Cerebellar nuclear complex (tissue), 1 donor: ENCODE measurements at places on chromosomes 5 and 9.

DNA sequence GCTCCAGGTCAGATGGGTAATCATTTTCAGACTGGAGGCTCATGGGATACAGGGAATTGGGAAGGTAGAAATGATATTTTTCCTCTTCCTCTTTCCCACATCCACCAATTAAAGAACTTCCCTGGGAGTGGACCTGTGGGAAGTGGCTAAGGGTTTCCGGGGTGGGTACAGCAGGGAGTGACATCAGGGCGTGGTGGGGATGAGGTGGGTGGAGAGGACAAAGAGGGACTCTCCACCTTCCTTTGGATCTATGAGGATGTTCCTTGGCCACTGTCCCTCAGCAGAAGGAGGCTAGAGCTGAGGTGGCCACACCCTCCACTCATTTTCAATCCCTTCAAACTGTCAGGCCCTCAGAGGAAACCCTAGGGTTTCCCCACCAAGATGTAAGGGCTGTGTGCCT is 54.7 kb downstream of the IRF1 start:
- DNase-seq, result no peak

DNA sequence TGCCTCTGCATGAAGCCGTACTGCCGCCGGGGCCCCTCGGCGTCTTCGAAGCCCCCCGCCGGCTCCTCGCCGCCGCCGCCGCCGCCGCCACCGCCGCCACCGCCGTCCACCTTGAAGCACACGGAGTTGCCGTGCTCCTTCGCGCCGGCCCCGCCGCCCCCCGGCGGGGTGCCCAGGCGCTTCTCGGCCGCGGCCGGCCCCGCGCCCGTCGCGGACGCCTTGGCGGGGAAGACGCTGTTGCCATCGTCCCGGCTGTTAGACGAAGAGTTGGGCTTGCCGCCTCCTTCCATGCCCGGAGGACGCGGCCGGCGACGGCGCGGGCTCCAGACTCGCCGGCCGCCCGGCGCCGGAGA is 400 bp downstream of the HCN1 start:
- no peak for DNase-seq

DNA sequence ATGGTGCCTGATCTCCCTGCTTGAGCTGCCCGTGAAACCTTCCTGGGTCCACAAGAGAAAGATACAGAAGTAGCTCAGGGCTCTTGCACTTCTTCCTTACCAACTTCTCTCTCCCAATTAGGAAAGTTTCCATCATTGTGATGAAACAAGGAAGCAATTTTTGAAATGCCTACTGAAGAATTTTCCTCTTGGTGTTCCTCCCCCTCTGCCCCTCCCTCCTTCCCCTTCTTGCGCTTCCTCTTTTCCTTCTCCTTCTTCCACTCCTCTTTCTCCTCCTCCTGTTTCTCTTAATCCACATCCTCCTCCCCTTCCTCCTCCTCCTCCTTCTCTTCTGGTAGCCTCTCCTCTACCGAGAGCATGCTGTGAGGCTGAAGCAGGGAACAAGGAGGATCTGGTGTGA is 36.3 kb upstream of the OTULINL start:
- DNase-seq, result no peak

- DNase-seq, result peak; percentile 50
These were observed 714 bp upstream of the ZNF608 start for GRCh38 chr5:124746916-124747790.

GRCh38 chr5:172311605-172312004 is 28.0 kb upstream of the UBTD2 start:
- no peak for DNase-seq

GRCh38 chr5:8719796-8720195 is 826.1 kb downstream of the SEMA5A start:
- no peak for DNase-seq

- DNase-seq, result no peak
These were observed 6.1 kb downstream of the IL13 start for GRCh38 chr5:132663771-132664695.

GRCh38 chr9:108525186-108525585 is 330.6 kb downstream of the ACTL7B start:
- no peak for DNase-seq

GRCh38 chr9:88979021-88979420 is 12.2 kb upstream of the S1PR3 start:
- DNase-seq, result no peak

GRCh38 chr5:38556599-38557307 is at the start of gene LIFR:
LIFR (minus strand) TSS chr5:38556646; CDS start chr5:38530647, 25,999 bp downstream.
- DNase-seq, result peak; percentile 41

DNA sequence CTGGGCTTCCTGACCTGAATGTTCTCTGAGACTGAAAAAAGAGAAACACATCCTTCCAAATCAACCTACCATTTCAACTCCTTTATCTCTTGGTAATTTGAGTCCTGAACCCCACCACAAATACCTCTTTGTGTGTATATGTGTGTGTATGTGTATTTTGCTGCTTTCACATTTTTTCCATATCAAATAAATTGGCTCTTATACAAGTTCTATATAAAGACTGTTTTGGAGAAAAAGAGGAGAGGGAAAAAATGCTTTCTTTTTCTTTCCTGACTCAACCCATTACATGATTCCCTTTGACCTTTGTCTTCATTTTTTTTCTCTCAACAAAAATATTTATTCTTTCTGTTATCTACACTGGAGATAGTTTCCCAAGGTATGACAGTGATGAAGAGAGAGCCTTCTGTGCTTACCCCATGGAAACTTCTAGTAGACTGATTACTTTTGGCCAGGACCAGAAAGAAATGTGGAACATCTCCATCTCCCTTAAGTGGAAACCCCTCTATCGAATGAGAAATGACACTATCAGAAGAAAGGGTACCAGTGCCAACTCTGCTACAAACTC is 85.3 kb downstream of the PAPPA start:
- DNase-seq, result no peak

- no peak for DNase-seq
These were observed 64.6 kb upstream of the ZFR start for GRCh38 chr5:32508806-32509805.

DNA sequence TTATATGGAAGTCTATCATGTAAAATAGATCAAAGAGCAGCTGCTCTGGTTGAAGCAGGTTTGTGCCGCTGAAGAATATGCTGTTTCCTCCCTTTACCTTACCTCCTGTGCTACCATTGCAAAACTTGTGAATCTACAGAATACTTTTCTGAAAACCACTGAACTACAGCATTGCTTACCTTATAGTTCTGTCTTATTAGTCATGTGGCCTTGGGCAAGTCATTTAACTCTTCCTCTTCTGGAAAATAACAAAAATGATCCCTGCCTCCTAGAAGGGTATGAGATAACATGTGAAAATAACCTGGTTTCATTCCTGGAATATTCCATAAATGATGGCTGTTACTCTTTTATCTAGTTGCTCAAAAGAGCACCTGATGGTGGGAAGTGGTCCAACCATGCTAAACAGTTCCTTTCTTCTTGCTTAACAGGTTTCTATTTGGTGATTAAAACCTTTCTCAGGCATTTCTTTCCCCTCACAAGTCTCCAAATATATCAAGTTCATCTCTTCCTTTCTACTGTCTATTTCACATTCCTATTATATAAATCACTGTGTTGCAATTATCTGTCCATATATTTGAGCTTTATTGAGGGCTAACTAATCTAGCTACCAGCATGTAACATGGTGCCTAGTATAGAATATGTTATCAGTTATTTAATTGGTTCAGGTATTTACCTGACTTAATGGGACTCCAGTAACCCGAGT is 15.0 kb downstream of the TRIM32 start:
- no peak for DNase-seq

DNA sequence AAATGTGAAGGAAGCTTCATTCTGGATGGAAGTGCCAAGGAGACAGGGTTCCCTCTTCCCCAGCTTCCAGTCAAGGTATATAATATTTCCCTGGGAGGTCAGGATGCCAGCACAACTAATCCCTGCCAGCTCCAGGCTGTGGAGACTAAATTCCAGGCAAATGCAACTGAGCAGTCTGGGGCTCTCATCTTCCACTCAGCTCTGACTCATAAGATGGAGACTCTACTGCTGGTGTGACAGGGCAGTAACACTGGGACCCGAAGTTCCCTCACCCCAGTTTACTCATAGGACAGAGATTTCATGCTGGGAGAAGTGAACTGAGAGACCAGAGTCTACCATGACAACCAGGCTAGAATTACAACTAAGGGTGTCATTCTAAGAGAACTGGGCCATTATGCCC is 235.4 kb downstream of the FSTL4 start:
- no peak for DNase-seq

- no peak for DNase-seq
These were observed 458.0 kb downstream of the DMAC1 start for GRCh38 chr9:7341571-7341970.

DNA sequence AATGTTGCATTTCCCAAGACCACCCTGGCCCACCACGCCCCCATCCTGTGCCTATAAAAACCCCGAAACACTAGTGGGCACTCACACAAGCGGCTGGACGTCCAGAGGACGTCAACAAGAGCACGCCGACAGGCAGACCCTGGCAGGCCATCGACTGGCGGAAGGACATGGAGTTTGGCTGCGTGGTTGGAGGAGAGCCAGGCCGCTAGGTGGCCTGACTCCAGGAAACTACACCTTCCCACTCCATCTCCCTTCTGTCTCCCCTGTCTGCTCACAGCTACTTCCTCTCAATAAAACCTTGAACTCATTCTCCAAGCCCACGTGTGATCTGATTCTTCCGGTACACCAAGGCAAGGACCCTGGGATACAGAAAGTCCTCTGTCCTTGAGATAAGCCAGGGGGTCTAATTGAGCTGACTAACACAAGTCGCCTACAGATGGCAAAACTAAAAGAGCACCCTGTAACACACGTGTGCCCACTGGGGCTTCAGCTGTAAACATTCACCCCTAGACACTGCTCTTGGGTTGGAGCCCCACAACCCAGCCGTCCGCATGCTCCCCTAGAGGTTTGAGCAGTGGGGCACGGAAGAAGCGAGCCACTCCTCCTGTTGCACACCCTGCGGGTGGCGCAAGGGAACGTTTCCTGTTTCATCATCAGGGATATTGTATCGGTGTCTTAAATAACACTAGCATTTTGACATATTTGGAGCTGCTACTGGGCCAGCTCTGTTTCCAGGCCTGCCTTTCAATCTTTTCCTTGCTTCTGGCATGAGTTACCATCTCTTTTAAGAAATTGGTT is 54.5 kb upstream of the TAF11L2 start:
- no peak for DNase-seq

DNA sequence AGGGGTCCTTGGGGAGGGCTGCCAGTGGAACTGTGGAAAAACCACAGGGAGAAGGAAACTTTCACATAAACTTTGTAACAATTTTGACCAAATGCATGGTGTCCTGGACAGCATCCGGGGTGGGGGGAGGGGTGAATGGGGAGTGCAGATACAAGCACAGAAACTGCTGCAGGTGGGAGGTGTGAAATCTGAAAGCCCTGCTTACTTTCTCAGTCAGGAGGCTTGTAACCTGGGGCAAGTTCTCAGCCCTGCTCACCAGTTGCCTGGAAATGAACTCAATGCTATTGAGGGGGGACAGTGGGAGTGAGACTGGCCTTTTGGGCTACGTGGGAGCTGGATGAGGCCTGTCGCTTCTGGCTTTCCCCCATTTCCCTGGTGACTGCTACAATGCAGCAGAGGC is 694.5 kb upstream of the ZNF608 start:
- no peak for DNase-seq

- DNase-seq, result no peak
These were observed 35.6 kb upstream of the ATP6V1G1 start for GRCh38 chr9:114551750-114552685.

- DNase-seq, result no peak
These were observed 65.1 kb upstream of the KLF4 start for GRCh38 chr9:107554636-107555035.

DNA sequence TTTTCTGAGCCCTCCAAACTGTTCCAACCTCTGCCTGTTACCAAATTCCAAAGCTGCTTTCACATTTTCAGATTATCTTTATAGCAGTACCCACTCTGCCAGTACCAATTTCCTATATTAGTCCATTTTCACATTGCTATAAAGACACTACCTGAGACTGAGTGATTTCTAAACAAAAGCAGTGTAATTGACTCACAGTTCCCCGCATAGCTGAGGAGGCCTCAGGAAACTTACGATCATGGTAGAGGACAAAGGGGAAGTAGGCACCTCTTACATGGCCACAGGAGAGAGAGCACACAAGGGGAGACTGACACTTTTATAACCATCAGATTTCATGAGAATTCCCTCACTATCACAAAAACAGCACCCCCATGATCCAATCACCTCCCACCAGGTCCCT is 105.0 kb downstream of the DTWD2 start:
- DNase-seq, result no peak

DNA sequence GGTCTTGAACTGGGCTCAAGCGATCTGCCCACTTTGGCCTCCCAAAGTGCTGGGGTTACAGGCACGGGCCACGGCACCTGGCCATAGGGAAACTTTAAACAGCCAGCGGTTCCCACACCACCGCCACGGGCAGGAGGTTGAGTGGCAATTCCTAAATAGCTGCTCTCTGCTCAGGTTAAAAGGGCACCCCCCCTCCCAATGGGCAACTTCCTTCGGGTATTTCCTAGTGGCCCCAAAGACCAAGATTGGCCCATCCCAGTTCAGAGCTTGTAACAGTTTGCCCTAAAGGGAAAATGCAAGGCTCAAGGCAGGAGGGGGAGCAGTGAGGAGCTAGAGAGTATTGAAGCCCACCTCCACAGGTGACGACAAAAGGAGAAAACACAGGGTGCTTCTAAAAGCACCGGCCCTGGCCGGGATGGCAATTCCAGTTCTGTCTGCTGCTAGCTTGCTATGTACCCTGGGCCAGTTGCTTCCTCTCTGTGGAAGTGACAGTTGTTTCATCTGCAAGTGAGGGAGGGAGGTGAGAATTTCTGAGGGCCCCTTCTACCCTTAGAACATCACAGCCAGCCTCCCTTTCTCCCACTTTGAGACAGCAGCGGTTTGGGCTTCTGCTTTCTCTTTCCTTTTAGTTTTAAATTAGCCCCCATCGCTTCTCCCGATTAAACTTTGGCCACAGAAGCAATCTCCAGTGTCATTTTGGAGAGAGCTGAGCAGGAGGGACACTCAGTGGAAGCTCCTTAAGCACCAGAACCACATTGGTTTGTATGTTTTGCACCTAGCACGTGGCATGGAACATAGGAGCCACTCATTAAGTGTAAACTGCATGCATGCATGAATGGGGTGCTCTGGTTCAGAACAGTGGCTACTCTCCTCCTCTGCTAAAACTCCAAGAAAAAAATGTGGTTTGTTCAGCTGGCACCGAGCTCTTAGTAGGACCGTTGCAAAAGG is 17.3 kb upstream of the TNIP1 start:
- no peak for DNase-seq

DNA sequence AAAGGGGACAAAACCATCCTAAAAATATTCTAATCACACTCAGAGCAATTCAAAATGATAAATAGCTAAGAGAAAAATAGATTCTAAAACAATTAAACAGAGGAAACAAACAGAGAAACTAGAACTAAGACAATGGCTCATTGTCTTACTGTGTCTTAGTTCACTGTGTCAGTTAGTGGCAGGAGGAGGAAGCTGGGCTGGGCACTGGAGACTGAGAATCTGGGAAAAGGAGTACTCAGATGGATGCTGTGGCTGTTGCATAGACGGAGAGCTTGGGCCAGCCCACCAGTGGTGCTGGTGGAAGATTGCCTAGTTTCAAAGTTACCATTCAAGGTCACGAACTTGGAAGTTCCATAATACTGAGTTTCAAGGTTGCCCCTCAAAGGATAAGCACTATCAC is 94.7 kb upstream of the IFNK start:
- no peak for DNase-seq
